ENCODE measurements at places on chromosomes 7 and 10. TPM values are rescaled to one million over a fixed set of nuclear protein-coding genes. Genes with fewer than 3 reads are reported as not detected.

The FKBP9 gene
- total RNA-seq: 372 TPM

The ZNF746 gene
- total RNA-seq: 32.6 TPM

The CNNM1 gene
- 0.33 TPM for total RNA-seq

The PSD gene
- total RNA-seq: 20.2 TPM

The FAM131B gene
- 3.9 TPM for total RNA-seq

The KNDC1 gene
- total RNA-seq: 2.3 TPM

The ZNF33A gene
- 9.9 TPM for total RNA-seq

The NODAL gene
- not detected for total RNA-seq

The BLNK gene
- not detected for total RNA-seq

The ACBD7 gene
- total RNA-seq: 0.99 TPM

The CYP26C1 gene
- total RNA-seq: not detected

The ENKUR gene
- total RNA-seq: under 0.01 TPM

The CASTOR2 gene
- 27.6 TPM for total RNA-seq

The PIP4K2A gene
- total RNA-seq: 56.6 TPM

The HGF gene
- total RNA-seq: 80.7 TPM

The SLC18A2 gene
- under 0.01 TPM for total RNA-seq

The SHTN1 gene
- 3.2 TPM for total RNA-seq
